GM12878 (cell line): ENCODE measurements at places on chromosomes 16 and 17. TPM values are rescaled to one million over a fixed set of nuclear protein-coding genes. Genes with fewer than 3 reads are reported as not detected.

- DNase-seq: no peak
Observed at GRCh38 chr17:57634713-57635465, 110.2 kb downstream of the CCDC182 start.

GRCh38 chr16:72848028-72848400 lies 199.9 kb downstream of the ZFHX3 start:
- no peak for DNase-seq

- DNase-seq: no peak
Observed at GRCh38 chr17:56934280-56934679, 20.4 kb upstream of the TRIM25 start.

- DNase-seq: no peak
Observed at GRCh38 chr17:55926276-55926990, 175.6 kb downstream of the PCTP start.

- no peak for DNase-seq
Observed at GRCh38 chr16:9703731-9704130, 478.5 kb downstream of the GRIN2A start.

DNA sequence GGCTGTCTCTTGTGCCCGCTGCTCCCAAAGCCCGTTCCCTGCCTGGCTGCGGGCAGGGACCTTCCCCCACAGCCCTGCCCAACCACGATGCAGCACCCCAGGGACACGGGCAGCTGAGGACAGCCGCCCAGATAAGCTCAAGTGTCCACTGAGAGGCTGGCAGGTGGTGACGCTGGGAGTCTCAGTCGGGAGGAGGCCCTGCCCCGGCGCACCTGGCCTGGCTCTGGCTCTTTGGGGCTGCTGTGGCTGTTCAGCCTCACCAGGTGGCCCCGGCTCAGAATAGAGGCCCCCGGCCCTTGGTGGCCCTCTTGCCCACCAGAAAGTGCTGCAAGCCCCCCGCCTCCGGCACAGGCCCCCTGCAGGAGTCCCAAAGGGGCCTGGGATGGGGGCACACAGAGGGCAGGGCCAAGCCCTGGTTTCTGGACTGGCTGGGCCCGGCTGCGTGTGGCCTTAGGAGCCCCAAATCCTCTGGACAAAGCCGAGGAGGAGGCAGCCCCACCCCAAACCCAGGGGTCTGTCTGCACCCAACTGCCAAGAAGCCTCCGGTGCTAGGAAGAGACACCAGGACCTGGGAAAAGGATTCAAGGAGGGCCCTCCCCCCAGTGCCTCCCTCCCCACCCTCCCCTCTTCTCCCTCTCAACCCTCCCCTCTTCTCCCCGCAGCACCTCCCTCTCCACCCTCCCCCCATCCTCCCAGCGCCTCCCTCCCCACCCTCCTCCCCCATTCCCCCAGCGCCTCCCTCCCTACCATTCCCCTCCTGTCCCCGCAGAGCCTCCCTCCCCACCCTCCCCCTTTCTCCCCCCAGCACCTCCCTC lies 5.3 kb downstream of the NTHL1 start:
- DNase-seq: no peak

DNA sequence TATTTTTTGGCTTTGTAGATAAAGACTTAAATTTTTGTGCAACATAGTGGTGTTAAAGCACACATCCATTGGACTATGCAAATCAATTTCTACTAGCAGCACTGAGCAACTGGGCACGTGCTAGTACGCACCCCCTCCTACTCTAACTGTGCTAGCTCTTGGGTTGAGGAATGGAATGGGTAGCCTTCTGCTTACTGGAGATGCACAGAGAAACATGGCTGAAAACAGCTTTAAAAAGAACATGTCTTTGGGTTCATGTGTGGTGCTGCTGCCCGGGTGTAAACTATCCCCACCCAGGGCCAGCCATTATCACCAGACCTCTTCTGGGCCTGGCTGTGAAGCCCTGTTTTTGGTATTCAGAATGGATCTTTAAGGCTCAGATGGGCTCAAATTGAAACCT lies 7.3 kb downstream of the ESRP2 start:
- no peak for DNase-seq

DNA sequence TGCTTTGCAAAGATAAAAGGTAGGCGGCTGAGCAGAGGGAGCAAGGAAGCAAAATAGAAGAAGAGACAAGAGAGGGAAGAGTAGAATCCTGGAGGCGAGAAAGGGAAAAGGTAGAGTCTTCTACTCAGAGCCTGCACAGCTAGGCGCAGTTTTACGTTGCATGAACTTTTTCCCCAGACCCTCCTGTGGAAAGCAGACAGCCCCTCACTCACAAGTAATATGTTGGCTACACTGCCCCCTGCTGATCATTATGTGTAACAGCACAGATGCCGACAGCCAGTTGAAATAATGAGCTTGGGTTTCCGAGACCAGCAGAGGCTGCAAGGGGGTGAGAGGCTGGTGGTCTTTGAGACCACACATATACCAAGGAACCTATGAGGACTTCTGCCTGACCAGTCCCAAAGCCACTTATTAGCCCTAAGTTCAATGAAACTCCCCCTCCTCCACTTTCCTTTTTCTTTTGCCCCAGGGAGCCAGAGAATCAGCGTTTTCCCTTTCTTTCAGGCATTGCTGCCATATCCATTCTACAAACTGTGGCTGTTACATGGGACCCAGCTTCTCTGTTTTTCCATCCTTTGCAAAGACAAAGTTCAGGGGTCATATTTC lies 22.5 kb upstream of the CMTR2 start:
- no peak for DNase-seq

- no peak for DNase-seq
Observed at GRCh38 chr16:67226295-67226803, 581 bp upstream of the TMEM208 start.

GRCh38 chr16:48870141-48870540 lies 260.2 kb upstream of the N4BP1 start:
- no peak for DNase-seq

VWA3A gene
- polyA plus RNA-seq: 0.10 TPM in 1 of 2 replicates, not detected in the other

TMEM238L gene
- polyA plus RNA-seq: not detected in 2 replicates

HOXB3 gene
- 0.19 and 0.35 TPM in 2 replicates for polyA plus RNA-seq
